ENCODE measurements at places on chromosomes 2 and 18.

GRCh38 chr18:76315722-76316230 lies 179.3 kb downstream of the ZNF516 start:
- DNase-seq, result no peak

DNA sequence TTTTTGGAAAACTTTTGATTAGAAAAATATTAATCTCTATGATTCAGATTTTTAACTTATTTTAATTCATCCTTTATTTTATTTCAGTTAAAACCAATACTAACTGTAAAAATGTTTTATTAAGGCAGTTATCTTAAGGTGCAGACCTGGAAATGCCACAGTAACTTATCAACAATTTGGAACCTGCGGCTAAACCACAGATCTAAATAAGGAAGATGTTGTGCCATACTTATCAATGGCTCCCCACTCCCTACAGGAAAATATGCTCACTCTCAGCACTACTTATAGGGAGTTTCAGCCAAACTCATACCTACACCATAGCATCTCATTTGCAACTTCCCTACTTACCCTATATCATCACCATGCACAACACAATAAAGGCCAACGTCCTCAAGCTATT lies 226.9 kb upstream of the KYNU start:
- DNase-seq, result no peak

GRCh38 chr2:119544939-119545475 lies 758 bp downstream of the CFAP221 start:
- no peak for DNase-seq

DNA sequence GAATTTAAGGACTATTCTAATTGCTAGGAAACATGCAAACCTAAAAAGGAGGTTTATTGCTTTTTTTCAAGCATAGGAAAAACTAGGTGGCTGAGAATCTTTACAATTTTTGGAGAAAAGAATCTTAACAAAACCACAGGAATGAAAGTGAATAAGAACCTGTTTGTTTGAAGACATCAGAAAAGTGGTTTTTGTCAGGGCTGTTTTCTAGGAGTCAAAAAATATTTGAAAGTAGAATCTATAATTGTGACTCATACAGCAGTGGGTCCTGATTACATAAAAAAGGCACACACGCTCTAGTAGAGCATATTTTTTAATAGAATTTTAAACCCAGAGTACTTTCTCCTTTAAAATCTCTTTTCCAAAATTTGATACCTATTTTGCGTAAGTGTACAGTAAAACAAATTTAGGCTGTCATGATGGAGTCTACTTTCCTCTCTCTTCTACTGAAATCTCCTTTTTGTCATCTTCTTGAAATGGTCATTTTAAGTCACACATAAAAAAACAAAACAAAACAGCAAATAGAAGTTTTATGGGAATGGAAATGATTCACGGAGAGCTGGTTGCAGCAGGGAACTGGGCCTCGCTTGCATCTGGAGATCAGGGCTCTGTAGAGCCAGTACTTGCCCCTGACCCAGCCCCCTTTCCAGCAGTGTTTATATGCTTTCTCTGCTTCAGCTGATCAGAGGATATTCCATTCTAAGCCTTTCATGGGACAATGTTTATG lies 59.1 kb upstream of the PELI1 start:
- DNase-seq, result no peak

GRCh38 chr2:136424112-136424511 lies 306.2 kb upstream of the CXCR4 start:
- no peak for DNase-seq

GRCh38 chr2:164887434-164888144 lies 46.0 kb upstream of the COBLL1 start:
- no peak for DNase-seq

DNA sequence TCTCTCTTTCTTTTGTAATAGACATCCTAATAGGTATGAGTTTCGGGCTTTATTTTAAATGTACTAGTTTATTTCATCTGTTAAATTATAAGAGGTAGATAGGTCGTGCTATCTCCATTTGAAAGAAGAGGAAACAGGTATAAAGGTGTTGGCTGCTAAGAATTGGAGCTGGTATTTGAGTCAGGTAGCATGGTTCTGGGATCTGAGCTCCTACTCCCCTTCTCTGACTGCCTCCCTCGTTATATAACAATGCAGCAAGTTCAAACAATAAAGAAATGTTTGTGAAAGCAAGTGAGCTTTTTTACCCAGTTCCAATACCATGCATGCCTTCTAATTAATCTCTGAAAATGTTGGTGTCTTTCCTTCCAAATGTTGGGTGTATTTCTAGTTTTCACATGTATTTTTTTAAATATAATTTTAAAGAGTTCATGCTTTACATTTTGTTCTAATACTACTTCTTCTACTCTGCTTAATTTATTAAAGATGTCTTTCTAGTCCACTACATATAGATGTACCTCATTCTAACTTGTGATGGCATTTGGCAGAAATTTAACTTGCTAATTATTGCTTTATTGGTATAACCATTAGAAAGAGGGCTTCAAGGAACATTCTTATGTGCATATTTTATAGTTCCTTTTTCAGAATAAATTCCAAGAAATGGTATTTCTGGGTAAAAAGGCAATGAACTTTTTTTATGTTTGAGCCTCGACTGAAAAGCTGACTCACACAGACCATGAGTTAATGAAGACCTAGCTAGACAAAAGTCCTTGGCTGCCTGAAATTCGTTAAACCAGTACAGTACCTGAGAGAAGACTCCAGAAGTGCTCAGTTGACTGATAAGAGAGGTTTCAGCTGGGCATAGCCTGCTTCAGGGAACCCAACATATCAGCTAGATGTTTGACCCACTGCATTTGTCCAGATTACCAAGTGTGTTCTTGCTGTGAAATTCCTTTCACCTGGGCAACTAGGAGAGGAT lies 133.5 kb downstream of the CERS6 start:
- DNase-seq, result no peak

GRCh38 chr18:58712930-58713329 lies 41.7 kb downstream of the MALT1 start:
- no peak for DNase-seq

GRCh38 chr2:153986488-153987229 lies 114.9 kb downstream of the GALNT13 start:
- no peak for DNase-seq

DNA sequence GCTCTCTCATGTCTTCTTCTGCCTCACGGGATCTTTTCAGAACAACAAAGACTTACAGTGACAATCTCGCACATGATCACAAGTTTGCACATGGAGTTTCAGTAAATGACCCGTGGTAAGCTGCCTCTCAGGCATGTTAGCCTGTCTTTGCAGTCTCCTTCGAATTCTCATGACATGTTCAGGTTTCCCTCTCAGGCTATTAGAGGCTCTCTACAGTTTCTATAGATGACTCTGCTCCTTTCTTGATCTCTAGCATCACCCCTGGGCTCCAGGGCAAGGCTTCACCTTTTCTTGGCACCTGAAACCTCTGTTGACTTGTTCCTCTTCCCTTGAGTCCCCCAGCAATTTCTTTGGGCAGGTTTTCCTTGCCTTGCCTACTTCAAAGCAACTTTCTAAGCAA lies 23.0 kb downstream of the MPP4 start:
- DNase-seq, result no peak

- DNase-seq, result no peak
Observed at GRCh38 chr18:50862401-50862800, 16.5 kb upstream of the ME2 start.

DNA sequence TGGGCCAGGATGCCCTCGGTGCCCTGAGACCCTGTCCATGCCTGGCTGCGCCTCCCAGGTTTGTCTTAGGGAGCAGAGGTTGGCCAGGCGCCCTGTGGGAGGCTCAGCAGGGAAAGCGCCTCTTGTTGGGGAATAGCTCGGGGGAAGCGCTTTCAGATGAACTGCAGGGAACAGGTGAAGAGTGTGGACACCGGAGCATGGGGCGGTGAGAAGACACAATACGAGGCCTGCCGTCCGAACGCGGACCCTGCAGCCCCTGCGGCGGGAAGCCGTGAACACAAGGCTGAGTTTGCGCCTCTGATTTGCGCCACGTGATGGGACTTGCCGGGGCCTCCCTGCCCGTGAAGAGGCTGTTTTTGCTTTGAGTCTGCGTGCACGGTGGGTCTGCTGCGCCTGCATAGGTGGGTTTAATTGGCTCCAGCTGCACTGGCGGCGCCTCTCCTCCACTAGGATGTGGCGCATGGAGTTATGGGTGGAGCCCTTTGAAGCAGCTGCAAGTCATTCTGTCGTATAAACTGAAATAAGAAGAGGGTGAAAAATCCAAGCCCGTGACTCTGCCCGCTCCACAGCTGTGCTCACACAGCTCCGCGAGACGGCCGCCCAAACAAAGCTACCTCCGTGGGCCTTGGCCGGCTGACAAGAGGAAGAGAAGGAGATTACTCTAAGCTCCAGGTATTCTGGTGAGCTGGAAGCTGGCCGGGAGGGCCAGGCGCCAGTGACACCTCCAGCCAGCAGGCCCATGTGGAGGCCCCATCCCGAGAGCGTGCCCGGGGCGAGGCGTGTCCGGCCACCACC lies 103.5 kb upstream of the CTDP1 start:
- DNase-seq, result no peak

GRCh38 chr2:104936527-104936926 lies 82.6 kb downstream of the POU3F3 start:
- DNase-seq, result no peak

DNA sequence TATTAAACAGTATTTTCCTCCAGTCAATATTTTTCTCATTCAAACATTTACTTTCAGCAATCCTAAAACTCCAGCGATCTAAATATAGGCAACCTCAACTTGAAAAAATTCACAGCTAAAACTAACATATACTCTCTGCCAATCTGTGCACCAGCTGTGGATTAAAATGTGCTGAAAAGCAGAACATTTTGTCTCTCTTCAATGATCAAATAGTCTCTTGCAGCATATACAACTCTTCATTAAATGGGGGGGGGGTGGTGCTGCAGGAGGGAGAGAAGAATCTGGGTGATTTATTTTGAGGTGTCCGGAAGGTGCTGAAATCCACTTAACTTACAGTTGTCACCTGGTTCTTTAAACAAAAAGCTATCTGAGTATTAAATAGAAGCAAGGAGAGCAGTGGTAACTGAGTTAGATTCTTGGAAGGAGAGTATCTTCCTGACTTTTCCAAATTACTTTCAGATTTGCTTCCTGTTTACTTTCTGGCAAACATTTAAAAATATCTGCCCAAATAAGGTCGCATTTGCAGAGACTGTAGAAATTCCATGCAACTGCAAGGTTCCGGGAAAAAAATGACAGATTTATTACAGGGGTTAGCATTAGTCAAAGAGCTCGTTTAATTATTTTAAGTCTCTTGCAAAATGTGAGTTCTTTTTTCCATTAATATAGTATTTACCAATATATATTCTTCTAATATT lies 904.7 kb upstream of the ACVR2A start:
- DNase-seq, result no peak

DNA sequence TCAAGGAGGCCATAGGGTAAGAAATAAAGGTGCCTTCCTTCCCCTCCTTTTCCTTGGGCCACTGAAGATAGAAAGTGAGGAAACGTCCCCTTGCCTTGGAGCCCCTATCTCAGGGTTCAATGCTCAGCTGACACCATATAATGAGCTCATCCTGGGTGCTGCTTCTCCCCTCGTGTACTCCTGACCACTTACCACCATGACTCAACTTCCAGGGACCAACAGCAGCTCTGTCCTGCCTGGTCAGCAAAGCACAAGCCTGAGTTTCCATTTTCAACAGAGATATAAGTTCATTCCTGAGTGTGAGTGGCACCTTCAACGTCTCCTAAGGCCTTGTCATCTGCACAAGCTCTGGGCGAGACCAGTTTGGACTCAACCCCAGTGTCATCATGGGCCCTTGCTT lies 151.2 kb downstream of the CAPN13 start:
- no peak for DNase-seq

DNA sequence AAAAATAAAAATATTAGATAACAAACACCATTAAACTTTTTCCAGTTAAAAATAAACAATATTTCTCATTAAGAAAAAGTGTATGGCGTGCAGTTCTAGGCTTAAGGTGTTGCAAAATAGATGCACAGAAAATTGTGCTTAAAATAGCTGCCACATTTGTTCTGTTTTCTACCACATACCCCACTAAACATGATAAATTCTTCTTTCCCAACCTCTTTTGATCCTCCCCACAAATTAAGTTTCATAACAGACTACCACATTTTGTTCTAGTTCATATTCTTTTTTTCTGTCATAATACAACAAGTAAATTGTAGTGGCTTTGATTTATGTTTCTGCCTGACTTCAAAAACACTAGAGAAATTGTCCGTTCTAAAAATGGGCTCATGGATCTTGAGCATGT lies 64.5 kb downstream of the ARHGAP28 start:
- DNase-seq, result no peak

DNA sequence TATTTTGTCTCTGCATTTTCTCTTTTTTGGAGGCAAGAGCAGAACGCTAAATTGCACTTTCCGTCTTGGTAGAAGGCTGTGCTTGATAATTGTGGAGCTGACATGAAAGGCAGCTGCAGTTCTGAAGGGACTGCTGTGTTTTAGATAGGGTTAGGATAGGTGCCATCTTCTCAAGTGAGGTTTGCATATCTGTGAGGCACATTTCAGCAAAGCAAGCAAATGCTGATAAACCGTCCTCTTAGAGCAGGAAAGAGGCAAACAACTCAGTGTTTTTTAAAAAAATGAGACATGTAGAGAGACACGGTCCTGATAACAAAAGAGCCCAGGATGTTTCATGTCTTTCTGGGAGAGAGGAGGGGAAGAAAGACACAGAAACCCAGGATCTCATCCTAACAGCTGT lies 217.7 kb downstream of the SOCS6 start:
- no peak for DNase-seq

DNA sequence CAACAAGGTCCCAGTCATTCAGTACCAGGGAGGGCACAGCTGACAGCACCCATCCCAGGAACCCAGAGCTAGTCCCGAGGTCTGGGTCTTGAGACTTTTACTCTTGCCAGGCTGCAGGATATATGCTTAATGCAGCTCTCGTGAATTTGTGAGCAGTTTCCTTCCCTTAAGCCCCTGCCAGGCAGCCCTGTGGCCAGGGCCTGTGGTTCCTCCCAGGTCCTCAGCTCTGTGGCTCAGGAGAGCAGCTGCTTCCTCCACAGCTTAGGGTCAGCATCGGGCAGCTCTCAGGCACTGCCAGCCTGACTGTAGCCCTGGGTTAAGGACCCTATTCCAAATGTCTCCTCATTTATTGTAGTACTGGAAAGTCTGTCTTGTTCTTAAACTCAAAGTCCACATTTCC lies 1384.8 kb downstream of the RPIA start:
- DNase-seq, result no peak

DNA sequence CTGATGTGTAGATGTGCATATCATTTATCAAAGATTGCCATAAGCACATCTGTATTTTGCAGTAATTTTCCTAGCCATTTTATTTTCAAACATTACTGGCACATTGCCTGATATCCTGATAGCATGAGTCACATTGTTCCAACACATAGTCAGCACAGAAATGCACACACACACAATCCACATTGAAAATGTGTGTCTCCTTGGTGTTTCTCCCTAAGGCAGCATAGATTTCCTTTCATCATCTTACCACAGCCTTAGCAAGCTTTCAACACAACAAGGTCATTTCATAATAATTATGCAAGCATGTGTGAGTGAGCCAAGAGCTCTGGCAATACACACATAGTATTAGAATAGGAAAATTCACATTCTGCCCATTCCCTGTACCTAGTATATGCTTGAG lies 245.4 kb upstream of the MEIS1 start:
- DNase-seq, result no peak

- DNase-seq, result no peak
Observed at GRCh38 chr2:97733341-97734035, 20.1 kb downstream of the ZAP70 start.

- DNase-seq, result no peak
Observed at GRCh38 chr2:193793914-193794313, 1599.2 kb upstream of the TMEFF2 start.
